ENCODE measurements at places on chromosomes 1 and 21. TPM values are rescaled to one million over a fixed set of nuclear protein-coding genes. Genes with fewer than 3 reads are reported as not detected.

REN gene
- not detected for total RNA-seq

VWA5B1 gene
- total RNA-seq: not detected

CTH gene
- 0.81 TPM for total RNA-seq

THEM5 gene
- total RNA-seq: not detected

NBPF11 gene
- 12.3 TPM for total RNA-seq

HSD3B1 gene
- not detected for total RNA-seq

OR2T11 gene
- not detected for total RNA-seq

KRTAP19-1 gene
- not detected for total RNA-seq

CD48 gene
- total RNA-seq: 9.0 TPM

ZFP69B gene
- 0.95 TPM for total RNA-seq

RNU1-1 gene
- under 0.01 TPM for total RNA-seq

ADAMTS5 gene
- total RNA-seq: 5.8 TPM

CCDC30 gene
- 4.9 TPM for total RNA-seq

OR2AK2 gene
- not detected for total RNA-seq
